ENCODE measurements at places on chromosomes 16 and 17.

- DNase-seq: no peak
These were observed 9.9 kb upstream of the GUCY2D start for GRCh38 chr17:7992516-7992915.

DNA sequence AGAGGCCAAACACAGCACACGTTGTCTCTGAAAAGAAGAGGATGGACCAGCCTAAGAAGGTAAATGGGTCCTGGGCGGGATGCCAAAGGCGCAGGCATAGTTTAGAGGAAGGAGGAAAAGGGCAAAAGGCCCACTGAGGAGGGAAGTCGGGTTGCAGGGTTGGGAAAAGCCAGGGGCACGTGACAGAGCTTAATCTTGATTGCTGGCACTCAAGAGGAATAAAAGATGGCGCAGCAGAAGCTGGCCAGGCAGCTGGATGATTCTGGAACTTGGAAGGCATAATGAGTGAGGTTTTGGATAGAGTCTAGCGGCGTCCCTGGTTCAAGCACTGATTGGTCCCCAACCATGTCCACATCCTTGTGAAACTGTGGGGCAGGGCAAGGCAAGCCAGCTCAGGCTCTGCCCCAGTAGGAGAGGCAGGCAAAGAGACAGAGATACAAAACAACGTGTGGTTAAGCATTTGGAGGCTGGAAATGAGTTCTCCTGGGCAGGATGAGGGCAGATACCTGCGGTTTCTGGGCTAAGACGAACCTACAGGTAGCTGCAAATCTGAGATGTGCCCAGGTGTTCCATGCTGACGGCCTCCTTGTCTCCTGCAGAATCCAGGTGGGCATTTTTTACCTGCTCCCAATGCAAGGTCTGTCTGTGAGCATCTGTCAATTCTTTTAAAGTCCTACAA lies 52.7 kb upstream of the CIBAR2 start:
- DNase-seq: no peak

DNA sequence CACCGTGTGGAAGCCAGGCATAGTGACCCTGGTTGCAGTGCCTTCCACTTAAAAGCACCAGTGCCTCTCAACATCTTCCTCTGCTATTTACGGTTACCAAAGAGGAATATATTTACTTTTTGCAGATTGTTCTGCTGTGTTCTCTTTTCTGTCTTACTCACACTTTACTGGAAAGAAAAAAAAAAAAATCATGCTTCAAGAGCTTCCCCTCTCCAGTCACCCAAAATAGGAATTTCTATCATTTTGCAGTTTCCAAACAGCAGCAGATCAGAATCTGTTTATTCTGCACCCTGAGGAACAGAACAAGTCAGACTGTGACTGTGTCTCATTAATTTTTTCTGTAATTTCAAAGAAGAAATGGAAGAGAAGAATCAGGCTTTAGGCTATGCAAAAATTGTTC lies 96.1 kb downstream of the KCNJ2 start:
- no peak for DNase-seq

DNA sequence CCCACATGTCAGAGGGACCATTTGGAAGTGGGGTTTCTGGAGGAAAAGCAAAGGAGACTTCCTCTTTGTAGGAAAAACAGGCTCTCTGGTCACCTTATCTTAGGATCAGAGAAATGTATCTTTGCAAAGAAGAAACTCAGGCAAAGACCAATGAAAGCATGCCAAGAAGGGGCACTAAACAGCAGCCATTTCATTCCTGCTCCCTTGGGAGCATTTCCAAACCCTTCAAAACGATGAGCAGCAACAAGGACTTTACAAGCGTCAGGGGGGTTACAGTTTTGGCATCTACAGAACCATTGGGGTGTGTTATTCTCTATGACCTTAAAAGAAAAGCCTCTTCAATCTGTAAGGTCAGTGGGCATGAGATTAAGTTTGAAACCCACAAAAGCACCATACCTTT lies 122.8 kb downstream of the SMG6 start:
- DNase-seq: no peak

DNA sequence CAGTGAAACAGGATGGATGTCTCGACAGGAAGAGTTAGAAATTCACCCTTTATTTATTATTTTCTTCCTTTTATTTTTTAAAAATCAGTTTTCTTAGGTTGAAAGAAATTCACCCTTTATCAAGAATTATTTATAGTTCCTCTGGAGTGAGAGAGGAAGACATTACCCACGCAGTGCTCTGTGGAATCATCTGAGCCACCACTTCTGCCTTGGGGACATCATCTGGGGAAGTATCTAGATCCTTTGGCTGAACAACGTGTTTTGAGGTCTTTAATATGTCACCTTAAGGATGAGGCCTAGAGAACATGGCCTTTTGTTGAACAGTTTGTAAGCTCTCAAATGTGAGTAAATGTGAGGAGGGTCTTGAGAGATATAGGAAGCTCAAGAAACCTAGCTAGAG lies 183.3 kb downstream of the UTP18 start:
- DNase-seq: no peak

DNA sequence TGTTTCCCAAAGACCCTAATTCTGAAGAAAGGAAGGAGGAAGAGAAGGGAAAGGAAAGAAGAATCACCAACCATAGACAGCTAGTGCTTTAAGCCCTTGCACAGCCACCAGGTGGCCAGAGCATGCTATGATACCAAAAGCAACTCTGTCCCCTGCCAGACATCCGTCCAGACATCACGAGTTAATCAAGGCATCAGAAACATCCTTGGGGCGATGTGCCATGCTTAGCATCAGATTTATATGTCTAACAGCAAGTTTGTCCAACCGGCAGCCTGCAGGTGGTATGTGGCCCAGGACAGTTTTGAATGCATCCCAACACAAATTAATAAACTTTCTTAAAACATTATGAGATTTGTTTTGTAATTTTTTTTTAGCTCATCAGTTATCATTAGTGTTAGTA lies 2.9 kb upstream of the CRYBA1 start:
- peak; percentile 49 for DNase-seq

Data from HuH-7 (cell line).